K562 (cell line): ENCODE measurements at places on chromosomes 5 and 9. TPM values are rescaled to one million over a fixed set of nuclear protein-coding genes. Genes with fewer than 3 reads are reported as not detected.
A peak's percentile ranks its signal among the peaks of the same experiment; 100 is the strongest.

PCDHGA6 gene
- total RNA-seq = 0.09 and 0.11 TPM in 2 replicates

ADGRD2 gene
- total RNA-seq = not detected in 2 replicates

CBY3 gene
- not detected in 2 replicates for total RNA-seq

CARD9 gene
- 35.6 and 42.7 TPM in 2 replicates for total RNA-seq

COL15A1 gene
- 4.9 and 5.1 TPM in 2 replicates for total RNA-seq

STPG3 gene
- not detected in 2 replicates for total RNA-seq

ADAMTSL2 gene
- 0.04 TPM in 1 of 2 replicates, not detected in the other for total RNA-seq

LPCAT1 gene
- total RNA-seq = 18.4 and 20.8 TPM in 2 replicates

- no peak for DNase-seq
Measured at GRCh38 chr5:132434416-132435286, 55.9 kb downstream of the IRF1 start.

DNA sequence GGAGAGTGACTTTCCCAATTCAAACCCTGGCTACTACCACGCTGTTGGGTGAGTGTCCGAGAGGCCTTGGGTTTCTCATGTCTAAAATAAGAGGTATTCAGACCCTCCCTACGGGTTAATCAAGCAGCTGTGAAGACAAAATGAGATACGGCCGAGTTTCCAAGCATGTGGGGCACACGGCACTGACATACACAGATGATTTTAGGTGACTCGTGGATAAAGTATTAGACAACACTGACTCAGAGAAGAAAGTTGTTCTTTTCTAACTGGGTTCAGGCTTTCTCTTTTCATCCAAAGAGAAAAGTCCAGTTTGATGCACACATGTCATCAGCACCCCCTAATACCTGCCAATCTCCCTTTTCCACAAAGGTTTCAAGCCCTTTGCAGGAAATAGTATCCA is 15.6 kb downstream of the FOXI1 start:
- no peak for DNase-seq

DNA sequence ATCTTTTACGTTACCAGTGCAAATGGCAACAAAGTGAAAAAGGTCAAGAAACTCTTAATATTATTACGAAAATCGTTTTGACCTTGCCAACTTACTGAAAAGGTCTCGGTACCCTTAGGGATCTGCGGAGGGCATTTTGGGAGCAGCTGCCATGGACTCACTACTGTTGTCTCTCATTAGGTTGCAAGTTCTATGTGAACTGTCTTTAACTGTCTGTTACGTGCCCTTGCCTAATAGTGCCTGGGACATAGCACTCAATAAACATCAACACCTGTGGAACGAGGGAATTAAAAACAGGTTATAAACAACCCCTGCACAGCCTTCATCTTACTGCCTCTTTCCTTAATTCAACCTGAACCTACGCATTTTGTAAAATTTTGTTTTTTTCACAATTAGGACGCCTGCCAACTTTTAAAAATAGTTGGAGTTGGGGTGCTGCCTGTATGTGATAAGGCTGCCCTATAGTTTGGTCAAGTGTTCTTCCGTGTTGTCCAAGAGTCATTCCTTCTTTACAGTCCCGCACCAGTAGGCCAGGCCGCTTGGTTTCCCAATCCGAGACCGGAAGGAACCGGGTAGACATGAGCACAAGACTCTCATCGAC is 527 bp upstream of the SREK1 start:
- DNase-seq = no peak

- no peak for DNase-seq
Measured at GRCh38 chr9:105338308-105338707, 93.9 kb downstream of the SLC44A1 start.

GRCh38 chr5:102249381-102249780 is 46.7 kb downstream of the SLCO4C1 start:
- no peak for DNase-seq

DNA sequence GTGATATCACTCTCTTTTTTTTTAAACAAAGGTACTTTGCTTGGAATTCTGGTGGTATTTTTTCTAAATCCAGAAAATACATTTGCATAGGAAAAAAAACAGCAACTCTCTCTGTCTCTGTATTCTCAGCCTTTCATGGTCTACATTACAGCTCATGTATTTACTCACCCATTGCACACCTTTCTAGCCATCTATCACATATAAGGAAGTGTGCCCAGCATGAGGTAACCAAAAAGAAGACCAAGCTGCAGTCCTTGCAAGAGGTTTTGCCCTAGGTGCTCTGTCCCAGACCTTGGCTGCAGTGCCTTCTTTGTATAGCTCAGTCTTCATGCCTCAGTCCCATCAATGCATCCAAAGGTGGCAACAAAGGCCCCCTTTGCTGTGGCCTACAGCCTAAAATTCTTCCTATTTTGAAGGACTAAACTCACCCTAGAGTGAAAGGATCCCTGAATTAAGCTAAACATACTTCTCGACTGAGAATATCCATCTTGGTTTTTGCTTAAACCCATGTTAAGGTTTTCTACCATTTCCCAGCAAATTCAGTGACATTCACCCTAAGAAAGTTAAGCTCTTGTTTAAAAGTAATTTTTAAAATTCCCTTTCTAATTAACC is 446.4 kb downstream of the KIF4B start:
- DNase-seq = no peak

- no peak for DNase-seq
Measured at GRCh38 chr5:125461641-125462072, 715.2 kb upstream of the ZNF608 start.

DNA sequence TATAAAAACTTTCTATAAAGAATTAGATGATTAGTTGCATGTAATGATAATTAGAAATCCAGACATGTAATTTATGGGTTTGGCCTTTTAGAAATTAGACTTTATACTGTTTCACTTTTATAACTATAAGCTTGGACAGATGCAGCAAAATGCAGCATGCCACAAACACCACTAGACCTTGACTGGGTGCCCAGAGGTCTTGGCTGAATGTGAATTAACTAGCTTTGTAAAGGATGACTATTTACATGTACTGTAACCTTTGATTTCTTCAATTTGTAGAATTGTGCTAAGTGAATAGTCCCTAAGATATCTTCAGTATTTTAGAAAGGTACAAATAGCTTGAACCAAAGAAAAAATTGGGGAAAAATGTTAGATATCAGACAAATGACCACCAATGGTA is 2168.1 kb downstream of the MAT2B start:
- no peak for DNase-seq

GRCh38 chr5:40615586-40616170 is 64.0 kb upstream of the PTGER4 start:
- DNase-seq = no peak

DNA sequence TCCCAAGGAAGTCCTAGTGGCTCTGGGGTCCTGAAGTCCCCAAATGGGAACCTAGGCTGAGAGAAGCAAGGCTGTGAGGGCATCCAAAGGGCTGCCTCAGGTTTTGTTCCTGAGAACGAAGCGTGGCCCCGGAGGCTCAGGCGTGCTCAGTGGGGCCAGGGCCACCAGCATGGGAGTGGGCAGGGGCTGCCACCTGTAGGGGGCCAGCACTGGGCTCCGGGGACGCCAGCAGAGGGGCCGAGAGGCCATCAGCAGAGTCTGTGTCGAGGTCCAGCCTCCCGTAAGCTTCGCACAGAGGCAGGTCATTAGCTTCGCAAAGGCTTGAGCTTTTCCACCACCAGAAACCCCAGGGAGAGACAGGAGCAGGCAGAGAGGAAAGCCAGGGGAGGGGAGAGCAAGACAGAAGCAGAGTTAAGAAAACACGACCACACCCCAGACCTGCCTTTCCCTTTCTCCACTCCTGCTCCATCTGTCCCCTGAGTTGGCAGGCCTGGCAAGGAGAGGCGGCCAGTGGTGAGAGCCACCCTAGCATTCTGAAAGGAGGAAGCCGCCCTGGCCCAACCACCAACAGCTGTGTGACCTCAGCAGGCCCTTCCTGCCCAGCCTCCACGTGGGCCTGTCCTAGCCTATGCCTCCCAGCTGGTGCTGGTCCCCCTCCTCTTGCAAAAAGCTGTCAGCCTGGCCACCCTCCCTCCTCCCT is 5.5 kb upstream of the SURF6 start:
- no peak for DNase-seq

GRCh38 chr5:11797132-11797531 is 107.1 kb downstream of the CTNND2 start:
- DNase-seq = no peak

DNA sequence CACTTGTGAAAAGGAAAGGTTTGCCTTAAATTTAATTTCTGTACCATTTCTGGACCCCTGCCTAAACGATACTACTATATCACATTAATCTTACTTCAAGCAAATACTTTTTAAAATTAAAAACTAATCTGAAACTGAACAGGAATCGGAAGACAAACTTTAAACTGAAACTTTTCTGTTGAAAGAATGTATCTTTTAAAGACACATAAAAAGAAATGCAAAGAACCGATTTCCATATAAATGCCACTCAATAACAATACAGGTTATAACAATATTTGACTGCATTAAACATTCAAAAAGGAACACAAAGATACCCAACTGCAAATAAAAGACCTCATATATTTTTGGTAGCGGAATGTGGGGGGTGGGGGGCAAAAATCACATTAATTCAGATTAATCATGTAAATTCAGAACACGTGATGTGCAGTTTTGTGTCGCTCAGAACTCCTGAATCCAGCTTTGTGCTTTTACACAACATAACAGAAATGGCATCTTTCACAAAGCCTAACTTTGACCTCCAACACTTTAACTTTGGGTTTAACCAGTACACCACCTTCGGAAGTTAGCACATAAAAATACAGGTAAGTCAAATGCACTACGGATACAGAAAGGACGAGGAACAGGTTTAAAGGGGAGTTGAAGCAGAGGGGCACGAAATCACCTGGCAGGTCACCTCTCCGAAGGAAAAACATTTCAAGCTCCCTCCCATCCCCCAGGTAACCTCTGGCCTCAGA is 925 bp downstream of the LIFR start:
- DNase-seq = no peak

- DNase-seq = no peak
Measured at GRCh38 chr5:33764786-33765185, 127.0 kb downstream of the ADAMTS12 start.

DNA sequence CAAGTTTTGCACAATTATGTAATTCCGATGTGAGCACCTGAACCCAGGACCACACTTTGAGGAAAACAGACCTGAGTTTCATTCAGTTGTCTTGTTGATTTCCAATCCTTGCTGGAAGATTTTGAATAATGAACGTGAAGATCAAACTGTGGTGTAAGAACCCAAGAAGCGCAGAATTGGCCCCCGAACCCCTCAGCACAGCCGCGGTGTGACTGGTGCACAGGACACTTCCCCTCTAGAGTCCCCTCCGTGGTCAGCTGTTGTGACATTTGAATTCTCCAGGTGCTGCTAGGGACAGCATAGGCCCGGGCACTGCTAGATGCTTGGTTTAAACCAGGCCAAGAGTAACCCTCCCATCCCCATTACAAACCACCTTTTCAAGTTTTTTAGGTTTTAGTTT is 1.7 kb downstream of the BRD3OS start:
- no peak for DNase-seq

DNA sequence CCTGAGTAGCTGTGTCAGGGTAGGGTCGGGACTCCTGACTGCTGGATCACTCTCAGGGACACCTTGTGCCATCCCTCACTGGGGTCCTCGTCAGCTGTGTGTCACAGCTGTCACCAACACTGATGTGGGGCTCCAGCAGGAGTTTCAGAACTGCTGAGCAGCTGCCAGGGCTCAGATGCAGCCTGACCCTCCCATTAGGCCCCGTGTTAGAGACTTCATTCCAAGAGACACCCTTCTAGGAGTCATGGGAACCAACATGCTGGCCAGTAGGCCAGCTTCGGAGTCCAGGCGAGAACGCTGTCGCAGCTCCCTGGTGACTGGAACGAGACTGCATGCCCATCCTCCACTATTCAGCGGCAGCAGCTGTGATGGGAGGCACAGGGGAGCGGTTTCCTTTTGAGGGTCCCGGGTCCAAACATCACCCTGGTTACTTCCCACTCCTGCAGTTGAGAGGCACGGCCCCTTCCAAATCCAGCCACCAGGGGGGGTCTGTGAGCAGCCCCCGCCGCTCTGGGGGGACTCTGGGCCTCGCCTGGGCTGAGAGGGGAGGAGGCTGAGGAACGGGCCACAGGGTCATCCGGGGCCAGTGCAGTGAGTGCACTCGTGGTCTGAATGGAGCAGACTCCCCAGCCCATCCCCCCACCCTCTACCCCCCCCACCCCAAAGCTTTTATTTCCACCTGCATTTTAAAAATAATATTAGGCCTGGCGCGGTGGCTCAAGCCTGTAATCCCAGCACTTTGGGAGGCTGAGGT is 12.6 kb upstream of the TCF7 start:
- DNase-seq = peak; percentile 75
